Stimulated activated CD4-positive, alpha-beta T cell treated with anti-CD3 and anti-CD28 coated beads, Interleukin-4, amount 100 ng/mL, for 1 hour (primary cell): ENCODE measurements at places on chromosomes 12 and 14.

DNA sequence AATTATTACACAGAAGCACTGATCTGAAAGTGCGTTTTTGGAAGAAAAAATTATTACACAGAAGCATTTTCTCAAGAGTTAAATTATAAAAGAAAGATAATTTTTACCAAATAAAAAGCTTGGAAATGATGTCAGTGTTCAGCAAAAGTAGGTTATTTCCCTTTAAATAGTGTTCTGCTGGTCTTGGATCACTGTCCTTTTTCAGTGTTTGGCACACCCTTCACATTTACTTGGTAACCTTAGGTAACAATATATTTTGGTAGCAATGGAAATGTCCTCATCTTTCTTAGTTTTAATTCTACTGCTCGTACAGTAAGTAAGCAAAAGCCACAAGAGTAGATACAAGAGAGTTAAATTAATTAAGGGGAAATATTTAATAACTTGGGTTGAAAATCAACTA, 40.3 kb downstream of the FERMT2 start:
- no peak for DNase-seq

DNA sequence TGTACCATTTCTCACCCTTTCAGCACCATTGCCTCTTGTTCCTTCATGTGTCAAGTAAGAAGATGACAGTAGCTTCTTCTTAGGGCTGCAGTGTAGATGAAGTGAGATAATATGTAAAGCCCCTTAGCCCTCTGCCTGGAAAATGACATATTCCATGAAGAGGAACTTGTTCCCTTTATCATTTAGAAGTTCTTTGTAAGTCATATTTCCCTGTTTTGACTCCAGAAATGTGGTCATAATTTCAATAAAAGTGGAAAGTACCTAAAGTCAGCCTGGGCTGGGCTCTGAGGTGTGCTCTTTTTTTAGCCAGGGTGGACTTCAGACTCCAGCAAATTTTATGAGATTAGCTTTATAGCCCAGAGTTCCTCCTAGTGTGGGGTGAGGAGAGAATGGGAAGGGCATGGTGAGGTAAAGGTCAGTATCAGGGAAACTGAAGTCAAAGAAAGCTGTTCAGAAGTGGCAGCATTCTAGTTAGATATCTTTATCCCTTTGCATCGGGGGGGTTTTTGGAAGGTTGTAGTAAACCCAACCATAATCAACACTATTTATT, 92.5 kb downstream of the TMCC3 start:
- DNase-seq = no peak

GRCh38 chr12:130588696-130589539, 127.2 kb downstream of the RIMBP2 start:
- no peak for DNase-seq

DNA sequence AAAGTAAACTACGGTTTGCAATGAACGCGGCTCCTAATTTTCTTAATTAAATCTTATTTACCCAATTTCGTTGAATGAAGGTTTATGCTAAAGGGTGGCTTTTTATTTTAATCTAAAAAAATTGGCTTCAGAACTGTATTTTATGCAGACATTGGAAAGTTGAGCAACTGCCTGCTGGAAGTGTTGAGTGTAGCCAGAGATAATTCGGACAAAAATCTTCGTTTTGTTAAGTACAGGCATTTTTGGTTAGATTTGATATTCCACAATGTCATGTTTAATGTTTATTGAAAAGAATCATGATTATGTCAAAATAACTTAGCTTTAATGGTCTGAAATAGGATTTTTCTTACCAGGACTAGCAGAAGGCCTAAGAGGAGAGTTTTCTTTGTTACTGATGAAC, 875 bp downstream of the IRAK3 start:
- no peak for DNase-seq

GRCh38 chr12:43103866-43104265, 448.1 kb downstream of the ADAMTS20 start:
- no peak for DNase-seq

- no peak for DNase-seq
Measured at GRCh38 chr12:5417500-5417899, 14.4 kb upstream of the NTF3 start.

GRCh38 chr14:30305346-30305745, 253.6 kb upstream of the G2E3 start:
- no peak for DNase-seq

GRCh38 chr12:4819654-4820053, 90.1 kb upstream of the KCNA1 start:
- DNase-seq = no peak

DNA sequence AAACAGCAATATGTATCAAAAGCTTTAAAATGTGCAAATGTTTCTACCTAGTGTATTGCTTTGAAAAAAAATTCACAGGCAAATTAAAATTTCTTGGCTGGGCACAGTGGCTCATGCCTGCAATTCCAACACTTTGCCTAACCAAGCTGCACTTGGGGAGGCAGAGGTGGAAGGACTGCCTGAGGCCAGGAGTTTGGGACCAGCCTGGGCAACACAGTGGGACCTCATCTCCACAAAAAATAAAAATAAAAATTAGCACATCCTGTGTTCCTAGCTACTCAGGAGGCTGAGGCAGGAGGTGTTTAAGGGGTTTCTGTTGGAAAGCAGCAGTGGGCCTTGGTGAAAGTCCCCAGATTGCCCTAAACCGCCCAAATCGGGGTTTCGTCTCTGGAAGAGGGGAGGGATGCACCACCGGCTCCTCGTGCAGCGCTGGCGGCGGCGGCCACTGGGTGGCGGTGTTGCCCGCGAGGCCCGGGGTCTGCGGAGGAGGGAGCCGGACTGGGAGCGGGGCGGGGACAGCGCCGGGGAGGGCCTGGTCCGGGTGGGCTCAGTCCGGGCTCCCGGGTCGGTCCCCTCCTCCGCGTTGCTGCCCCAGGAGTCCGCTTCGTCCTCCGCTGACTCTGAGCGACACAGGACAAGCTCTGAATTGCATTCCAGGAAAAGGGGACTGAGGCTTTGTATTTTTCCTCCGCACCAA, 265.6 kb downstream of the AACS start:
- peak; percentile 49 for DNase-seq

- DNase-seq = no peak
Measured at GRCh38 chr12:89213139-89213538, 139.2 kb downstream of the DUSP6 start.

- no peak for DNase-seq
Measured at GRCh38 chr14:92386165-92386564, 63.2 kb downstream of the SLC24A4 start.

- no peak for DNase-seq
Measured at GRCh38 chr14:56131865-56132833, 13.9 kb downstream of the PELI2 start.

GRCh38 chr12:26939953-26940352, 1.7 kb downstream of the FGFR1OP2 start:
- no peak for DNase-seq

DNA sequence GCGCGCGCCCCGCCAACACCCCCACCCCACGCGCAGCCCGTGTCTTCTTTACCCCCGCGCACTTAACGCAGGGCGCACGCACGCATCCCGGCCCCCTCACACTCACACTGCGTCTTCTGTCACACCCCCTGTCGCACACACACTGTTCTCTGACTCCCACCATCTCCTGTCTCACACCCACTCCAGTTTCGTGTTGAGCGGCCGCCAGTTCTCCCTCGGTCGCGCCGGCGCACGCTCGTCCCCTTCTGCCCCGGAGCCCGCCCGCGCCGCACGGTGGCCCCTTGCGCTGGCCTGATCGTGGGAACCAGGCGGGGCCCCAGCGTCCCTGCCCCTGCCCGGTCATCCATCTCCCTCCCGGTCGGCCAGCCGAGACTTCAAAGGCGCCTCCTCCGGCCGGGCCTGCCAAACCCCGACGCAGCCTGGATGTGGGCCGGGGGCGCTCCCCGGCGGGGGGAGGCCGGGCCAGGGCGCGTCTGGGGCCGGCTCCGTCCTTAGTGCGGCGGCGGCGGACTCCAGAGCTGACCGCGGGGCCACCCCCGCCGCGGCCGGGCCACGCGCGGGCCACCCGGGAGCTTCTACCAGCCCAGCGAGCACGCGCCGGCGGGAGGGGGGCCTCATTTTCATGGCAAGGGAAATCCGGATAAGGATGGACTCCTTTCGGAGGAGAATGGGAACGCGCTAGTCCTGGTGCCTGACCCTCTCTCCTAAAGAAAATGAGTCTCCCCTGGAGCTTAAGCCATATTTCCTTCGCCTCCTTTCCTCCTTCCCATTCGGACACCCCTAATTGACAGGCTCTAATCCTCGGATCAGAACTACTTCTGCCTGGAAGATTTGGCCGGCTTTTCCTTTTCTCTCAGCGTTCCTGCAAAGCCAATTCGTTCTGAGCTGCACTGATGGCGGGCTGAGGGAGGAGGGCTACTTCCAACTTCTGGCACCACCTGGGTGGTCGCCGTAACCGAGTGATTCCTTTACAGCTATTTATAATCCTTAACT, 82.0 kb upstream of the HMGA2 start:
- no peak for DNase-seq
